Effector memory CD8-positive, alpha-beta T cell (primary cell): ENCODE measurements at places on chromosomes 6 and 20.

- DNase-seq = no peak
- no peak overlapping the region for H3K4me3 ChIP-seq
- H3K36me3 ChIP-seq = no peaks in the 10 kb centered on the region
- H3K27me3 ChIP-seq = no peaks in the 10 kb centered on the region
- H3K27ac ChIP-seq = no peak overlapping the region
Measured at GRCh38 chr6:127022302-127022701, 96.2 kb upstream of the RSPO3 start.

DNA sequence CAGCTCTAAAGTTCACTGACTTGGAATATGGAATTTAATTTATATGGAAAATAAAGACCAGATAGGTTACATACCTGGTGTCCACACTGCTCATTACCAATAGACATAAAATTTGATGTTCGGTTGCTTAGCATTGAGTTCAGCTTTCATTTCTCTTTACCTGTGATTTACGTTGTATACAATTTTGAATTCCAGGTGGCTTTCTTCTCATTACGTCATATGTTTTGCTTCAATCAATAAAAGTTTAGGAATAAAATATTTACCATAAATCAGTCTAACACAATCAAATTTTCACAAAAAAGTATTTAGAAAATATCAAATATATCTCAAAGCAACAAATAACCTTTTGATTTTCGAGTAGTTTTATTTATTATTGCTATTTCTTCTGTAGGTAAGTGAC is 40.8 kb downstream of the HDGFL1 start:
- H3K4me1 ChIP-seq = no peaks in the 10 kb centered on the region
- no peaks in the 10 kb centered on the region for H3K36me3 ChIP-seq
- no peak for DNase-seq

- H3K27me3 ChIP-seq = no peaks in the 10 kb centered on the region
- H3K4me3 ChIP-seq = no peak overlapping the region
- no peak overlapping the region for H3K27ac ChIP-seq
- DNase-seq = no peak
- H3K4me1 ChIP-seq = peaks cover 20% of the 10 kb centered on the region
Measured at GRCh38 chr20:62114894-62115293, 7.4 kb upstream of the LSM14B start.

GRCh38 chr6:10391299-10391630 is 23.6 kb downstream of the TFAP2A start:
- H3K36me3 ChIP-seq = peaks cover 7% of the 10 kb centered on the region

- H3K36me3 ChIP-seq = no peaks in the 10 kb centered on the region
- peaks cover 35% of the 10 kb centered on the region for H3K27me3 ChIP-seq
- no peak for DNase-seq
- no peak overlapping the region for H3K27ac ChIP-seq
Measured at GRCh38 chr20:60937585-60937984, 314.5 kb upstream of the CDH4 start.
